Karpas-422 (cell line): ENCODE measurements at places on chromosomes 12 and 14. TPM values are rescaled to one million over a fixed set of nuclear protein-coding genes. Genes with fewer than 3 reads are reported as not detected.

The SSTR1 gene
- not detected in 2 replicates for total RNA-seq

The FAM186B gene
- total RNA-seq = 1.1 TPM in 1 of 2 replicates, not detected in the other

The GSC gene
- not detected in 2 replicates for total RNA-seq

The KRT77 gene
- total RNA-seq = not detected in 2 replicates

The ABCC9 gene
- total RNA-seq = not detected in 2 replicates

The MYF6 gene
- total RNA-seq = not detected in 2 replicates

GRCh38 chr12:106782619-106783018 is 8.1 kb downstream of the RIC8B start:
- H3K36me3 ChIP-seq = no peaks in the 10 kb centered on the region
- H3K4me3 ChIP-seq = no peak overlapping the region
- H3K27me3 ChIP-seq = no peaks in the 10 kb centered on the region
- peaks cover 5% of the 10 kb centered on the region; the same call in 1 of the 2 replicates for H3K4me1 ChIP-seq
- DNase-seq = no peak

DNA sequence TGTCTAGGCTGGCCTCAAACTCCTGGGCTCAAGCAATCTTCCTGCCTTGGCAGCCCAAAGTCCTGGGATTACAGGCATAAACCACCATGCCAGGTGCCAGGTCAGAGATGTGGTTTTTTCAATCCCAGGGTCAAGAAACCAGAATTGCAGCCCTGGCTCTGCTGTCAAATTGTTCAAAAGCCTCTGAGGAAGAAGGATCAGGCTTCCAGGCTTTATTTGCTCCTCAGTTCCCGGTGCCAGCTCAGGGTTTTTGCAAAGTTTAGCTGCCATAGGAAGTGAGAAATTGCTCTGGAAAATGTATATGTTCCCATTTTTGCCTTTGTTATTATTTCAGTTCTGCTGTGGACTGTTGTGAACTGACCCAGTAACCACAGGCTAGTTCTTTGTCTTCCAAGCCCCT is 28.7 kb downstream of the WNT5B start:
- H3K4me1 ChIP-seq = peaks cover 10% of the 10 kb centered on the region
- no peaks in the 10 kb centered on the region for H3K27me3 ChIP-seq
- no peaks in the 10 kb centered on the region for H3K36me3 ChIP-seq

DNA sequence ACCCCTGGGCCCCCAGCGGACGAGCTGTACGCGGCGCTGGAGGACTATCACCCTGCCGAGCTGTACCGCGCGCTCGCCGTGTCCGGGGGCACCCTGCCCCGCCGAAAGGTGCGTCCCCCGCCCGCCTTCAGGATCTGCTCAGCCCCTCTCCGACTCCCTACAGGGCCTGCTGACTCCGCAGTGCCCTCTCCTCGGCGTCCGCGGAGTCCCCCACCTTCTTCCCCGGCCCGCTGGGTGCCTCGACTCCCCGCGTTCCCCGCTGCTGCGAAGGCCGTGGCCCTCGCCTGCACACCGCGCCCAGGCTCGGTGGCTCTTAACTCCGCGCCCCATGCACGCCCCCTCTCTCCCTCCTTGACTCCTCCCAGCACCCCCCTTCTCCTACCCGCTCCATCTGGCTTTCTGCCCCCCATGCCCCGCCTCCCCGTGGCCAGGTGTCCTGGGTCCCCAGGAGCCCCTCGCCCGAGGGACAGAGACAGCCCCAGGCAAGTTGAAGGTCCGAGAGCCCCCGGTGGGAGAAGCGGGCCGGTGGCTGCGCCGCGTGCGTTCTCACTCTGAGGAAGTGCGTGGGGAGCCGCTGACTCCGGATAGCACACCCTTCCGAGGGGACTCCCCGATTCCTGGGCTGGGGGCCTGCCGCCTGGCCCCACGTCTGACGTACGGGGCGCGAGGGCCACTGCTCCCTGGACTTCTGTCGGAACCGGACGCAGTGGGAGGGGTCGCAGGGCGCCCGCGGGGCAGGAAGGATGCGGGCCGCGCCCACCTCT is 594 bp downstream of the TAMALIN start:
- DNase-seq = no peak
- no peaks in the 10 kb centered on the region for H3K36me3 ChIP-seq
- no peaks in the 10 kb centered on the region for H3K27me3 ChIP-seq

- H3K27me3 ChIP-seq = no peaks in the 10 kb centered on the region
Measured at GRCh38 chr12:45914090-45914489, 76.3 kb downstream of the SCAF11 start.

GRCh38 chr14:24959791-24960331 is 90.1 kb downstream of the STXBP6 start:
- H3K4me3 ChIP-seq = no peak overlapping the region
- H3K27me3 ChIP-seq = no peaks in the 10 kb centered on the region
- no peak overlapping the region for H3K27ac ChIP-seq

GRCh38 chr12:123384994-123385376 is 1.1 kb downstream of the KMT5A start:
- no peak overlapping the region for H3K27ac ChIP-seq
- no peaks in the 10 kb centered on the region for H3K27me3 ChIP-seq
- H3K36me3 ChIP-seq = no peaks in the 10 kb centered on the region
- H3K4me3 ChIP-seq = peak overlapping the region; percentile 93
- H3K4me1 ChIP-seq = peaks cover 32% of the 10 kb centered on the region

DNA sequence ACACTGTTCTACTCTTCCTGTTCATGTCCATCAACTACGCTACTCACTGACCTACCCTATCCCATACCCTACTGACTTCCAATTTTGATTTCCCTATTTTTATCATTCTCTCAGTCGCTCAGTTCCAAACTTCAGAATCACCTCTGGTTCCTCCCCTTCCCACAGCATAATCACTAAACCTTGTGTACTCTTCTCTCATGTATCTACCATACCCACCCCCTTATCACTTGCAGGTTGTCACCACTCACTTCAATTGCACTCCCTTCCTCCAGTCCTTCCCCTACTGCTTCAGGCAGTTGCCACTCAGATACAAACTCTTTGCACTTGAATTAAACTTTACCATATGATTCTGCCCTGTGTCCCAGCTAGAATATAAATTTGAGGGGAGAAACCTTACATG is 6.3 kb downstream of the RACGAP1 start:
- no peak overlapping the region for H3K27ac ChIP-seq
- peaks cover 33% of the 10 kb centered on the region for H3K4me1 ChIP-seq
- peaks cover 25% of the 10 kb centered on the region; the same call in 1 of the 2 replicates for H3K36me3 ChIP-seq
- no peak for DNase-seq

DNA sequence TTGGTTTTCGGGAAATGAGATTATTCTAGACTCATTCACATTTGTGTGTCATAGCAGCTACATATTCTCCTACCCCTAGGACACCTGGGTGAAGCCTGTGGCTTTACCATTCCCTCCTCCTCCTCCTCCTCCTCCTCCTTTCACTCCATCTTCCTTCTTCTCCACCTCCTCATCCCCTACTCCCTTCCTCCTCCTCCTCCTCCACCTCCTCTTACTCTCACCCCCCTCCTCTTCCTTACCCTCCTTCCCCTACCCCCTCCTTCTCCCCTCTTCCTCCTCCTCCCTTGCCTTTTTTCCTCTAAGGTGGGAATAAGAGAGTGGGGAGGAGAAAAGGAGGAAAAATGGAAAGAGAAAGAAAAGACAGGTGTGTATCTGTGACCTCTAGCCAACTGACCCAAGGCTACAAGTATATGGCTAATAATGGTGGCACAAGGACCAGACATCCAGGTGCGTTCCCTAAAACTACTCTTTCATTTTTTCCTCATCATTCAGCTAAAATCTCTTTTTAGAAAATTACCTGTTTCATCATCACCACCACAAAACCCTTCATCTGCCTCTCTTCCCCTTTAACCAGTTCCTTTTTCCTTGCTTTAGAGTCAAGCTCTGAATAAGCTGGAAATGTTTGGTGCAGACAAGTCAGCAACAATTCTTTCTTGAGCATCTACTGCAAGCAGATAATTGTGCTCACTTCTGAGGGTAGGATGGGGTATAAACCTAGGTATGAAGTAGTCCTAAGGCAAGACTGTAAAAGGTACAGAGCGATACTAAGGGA is 149.8 kb upstream of the FOXN3 start:
- no peaks in the 10 kb centered on the region for H3K36me3 ChIP-seq
- H3K27me3 ChIP-seq = 0 out of 2 replicates have a peak, but pooled peaks cover 2% of the 10 kb centered on the region
- no peak overlapping the region for H3K4me3 ChIP-seq
- H3K4me1 ChIP-seq = no peaks in the 10 kb centered on the region
- no peak for DNase-seq
- H3K27ac ChIP-seq = no peak overlapping the region

DNA sequence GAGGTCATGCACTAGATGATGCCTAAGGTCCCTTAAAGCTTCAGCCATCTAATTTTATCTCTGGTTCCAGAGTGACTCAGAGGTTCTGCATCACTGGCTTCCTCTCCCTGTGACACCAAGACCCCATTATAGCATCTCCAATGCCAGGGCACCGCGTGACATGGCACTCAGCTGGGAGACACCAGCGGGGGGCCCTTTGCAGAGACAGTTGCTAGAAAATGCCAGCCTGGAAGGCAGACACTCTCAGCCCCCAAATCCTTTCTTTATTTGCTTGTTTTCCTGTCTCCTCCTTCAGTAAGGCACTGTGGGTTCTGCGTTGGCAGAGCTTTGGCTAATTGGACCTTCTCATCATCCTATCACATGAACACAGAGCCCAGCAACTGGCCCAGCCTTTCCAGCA is 123.5 kb upstream of the VRK1 start:
- peaks cover 30% of the 10 kb centered on the region for H3K4me1 ChIP-seq
- no peak overlapping the region for H3K4me3 ChIP-seq
- H3K27ac ChIP-seq = no peak overlapping the region
- no peaks in the 10 kb centered on the region for H3K36me3 ChIP-seq
- no peaks in the 10 kb centered on the region for H3K27me3 ChIP-seq

DNA sequence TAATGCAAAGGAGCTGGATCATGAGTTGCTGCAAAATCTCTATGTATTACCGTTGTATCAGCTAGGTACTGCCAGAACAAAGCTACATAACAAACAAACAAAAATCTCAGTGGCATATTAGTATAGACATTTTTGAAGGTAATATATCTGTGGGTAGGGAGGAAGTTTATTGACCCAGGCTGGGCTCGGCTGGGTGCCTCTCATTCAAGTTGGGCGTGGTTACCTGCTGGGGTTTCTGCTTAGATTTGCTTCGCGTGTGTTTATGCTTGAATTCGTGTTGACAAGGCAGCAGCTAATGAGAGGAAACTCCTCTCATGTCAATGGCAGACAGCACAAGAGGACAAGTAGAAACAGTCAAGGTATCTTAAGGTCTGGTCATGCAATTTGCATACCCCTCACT is 520.7 kb downstream of the SOX5 start:
- no peak for DNase-seq
- H3K27me3 ChIP-seq = no peaks in the 10 kb centered on the region
- no peak overlapping the region for H3K27ac ChIP-seq
- H3K4me3 ChIP-seq = no peak overlapping the region
- H3K36me3 ChIP-seq = no peaks in the 10 kb centered on the region

- no peak for DNase-seq
- H3K27ac ChIP-seq = no peak overlapping the region
- no peaks in the 10 kb centered on the region for H3K27me3 ChIP-seq
- no peak overlapping the region for H3K4me3 ChIP-seq
Measured at GRCh38 chr12:89370421-89370831, 18.1 kb upstream of the DUSP6 start.

DNA sequence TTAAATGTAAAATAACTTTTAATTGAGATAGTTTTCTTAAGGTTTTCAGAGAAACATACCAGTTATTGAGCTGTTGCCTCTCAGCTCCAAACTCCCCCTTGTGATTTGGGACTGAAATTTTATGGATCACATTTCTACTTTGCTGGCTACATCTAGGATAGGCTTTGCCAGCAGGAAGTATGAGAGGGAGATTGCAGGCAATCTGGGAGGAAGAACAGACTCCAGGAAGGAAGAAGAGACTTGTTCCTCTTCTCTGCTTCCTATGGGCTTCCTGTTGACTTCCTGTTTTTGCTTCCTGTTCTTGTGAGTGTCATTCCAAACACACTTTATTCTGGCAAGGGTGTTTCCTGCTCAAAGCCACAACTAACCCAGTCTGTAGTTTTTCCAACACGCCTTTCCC is 312.9 kb downstream of the ITPR2 start:
- H3K4me3 ChIP-seq = no peak overlapping the region
- H3K4me1 ChIP-seq = peaks cover 9% of the 10 kb centered on the region
- H3K36me3 ChIP-seq = no peaks in the 10 kb centered on the region; the same call in 1 of the 2 replicates
- no peak for DNase-seq
- H3K27ac ChIP-seq = no peak overlapping the region

DNA sequence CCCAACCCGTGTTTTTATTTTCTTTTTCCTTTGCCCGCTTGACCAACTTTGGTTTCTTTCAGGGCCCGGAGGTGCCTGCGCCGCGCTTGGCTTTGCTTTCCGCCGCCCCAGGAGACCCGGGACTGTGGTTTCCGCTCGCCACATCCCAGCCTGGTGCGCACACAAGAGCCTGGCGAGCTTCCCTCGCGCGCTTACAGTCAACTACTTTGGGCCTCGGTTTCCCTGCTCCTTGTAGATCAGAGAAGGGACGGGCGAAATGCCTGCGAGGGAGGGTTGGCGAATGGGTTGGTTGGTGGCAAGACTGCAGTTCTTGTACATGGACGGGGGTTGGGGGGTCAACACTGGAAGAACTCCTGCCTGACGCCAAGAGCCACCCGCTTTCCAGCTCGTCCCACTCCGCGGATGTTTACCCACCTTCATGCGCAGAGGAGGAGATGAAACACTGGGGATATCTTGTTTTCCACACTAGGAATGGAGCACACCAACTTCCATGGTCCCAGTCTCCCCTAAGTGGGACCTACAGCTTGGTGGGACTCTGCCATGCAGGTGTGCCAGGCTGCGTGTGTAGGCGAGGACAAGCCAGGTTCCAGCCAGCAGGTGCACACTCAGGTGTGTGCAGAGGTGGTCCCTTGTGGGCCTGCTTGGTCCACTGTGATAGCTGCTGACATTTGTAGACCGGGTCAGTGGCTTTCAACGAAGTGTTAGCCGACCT is 16.6 kb upstream of the TBX3 start:
- DNase-seq = no peak
- H3K27ac ChIP-seq = no peak overlapping the region
- H3K27me3 ChIP-seq = no peaks in the 10 kb centered on the region

DNA sequence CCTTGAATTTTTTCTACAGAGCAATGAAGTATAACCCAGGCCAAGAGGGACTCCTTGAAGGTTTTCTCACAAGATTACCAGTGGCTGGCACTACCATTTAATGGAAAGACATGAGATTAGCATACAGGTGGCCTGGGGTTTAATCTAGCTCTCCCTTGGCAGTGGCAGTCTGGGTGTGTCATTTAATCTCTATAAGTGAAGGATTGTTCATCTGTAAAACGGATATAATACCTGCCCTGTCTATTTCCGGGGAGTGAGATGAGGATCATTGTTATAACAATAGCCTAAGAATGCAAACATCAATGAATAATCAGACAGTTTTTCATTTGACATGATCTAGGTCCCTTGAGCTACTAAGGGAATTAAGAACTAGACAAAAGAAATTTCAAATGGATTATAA is 168.7 kb upstream of the CPNE8 start:
- no peak overlapping the region for H3K4me3 ChIP-seq
- no peak for DNase-seq
